ENCODE measurements at places on chromosomes 7 and 10.

DNA sequence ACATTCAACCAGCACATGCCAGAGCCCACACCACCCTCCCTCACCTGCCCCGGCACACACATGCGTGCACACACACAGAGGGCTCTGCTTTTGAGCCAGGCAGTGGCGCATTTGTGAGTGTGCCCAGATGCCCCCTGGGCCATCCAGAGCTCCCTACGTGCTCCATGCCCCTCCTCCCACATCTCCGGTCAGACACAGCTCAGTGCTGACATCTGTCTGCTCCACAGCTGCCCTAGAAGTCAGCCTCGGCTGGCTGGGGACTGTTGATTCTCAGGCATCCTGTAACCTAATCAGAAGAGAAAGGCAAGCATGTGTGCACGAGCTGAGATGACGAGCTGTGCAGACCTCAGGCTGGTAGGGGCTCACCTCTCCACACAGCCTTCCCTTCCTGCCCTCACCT lies 135.1 kb downstream of the ZMIZ1 start:
- no peak for DNase-seq

DNA sequence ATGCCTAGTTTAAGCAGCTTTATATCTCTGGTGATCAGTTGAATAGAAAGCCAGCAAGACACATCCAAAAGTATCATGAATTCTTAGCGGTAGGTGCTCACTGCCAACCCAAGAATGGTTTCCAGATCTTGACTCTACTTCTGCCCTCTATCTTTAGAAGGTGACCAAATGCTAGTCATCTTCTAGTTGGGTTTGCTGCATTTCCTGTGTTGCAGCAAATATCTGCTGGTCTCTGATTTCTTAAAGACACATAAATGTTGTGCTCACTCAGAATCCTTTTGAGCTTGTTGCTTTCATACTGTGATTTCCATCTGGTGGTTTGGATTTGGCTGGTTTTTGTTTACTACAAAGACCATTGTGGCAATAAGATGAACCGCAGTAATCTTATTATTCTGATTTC lies 2.2 kb downstream of the CDC123 start:
- DNase-seq: no peak

DNA sequence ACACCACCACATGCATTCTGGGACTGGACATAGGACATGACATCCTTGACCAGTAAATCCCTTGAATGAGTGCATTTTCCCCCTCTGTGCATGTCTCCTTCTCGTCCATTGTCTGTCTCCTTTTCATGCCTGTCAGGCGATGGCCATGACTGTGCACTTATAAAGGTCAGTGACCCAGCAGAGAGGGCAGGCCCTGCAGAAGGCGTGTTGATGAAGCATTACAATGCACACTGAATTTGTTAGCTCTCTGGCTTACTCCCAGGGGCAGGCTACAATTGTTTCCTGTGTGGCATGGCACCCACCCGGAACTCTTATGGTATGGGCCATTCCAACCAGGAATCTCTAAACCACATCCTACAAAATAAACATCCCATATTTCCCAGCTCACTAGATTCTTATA lies 71.1 kb downstream of the SAMD9 start:
- no peak for DNase-seq

DNA sequence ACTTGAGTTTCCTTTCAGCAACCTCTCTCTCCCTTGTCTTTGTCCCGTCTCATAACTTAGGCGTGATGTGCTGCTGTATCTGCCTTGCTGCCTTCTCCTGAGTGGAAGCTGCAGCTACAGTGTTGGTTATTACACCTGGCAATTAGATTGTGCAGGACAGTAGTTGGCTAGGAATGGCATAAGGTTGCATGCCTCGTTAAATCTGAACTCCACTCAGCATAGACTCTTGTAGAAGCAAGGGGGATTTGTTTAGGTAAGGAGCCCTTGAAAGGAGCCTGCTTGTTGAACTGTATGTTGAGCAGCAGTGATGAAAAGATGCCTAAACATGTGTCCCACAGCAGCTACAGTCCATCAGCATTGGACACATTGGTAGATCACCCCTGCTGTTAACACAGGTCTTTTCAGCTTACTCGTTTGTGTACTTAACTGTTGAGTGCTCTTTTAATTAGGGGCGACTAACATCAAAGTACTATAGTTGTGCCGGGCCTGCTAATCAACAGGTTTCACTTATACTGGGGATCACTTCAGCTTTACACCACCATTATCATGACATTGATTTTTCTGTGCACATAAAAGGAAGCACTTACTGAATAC lies 225.0 kb downstream of the AUTS2 start:
- DNase-seq: no peak

- DNase-seq: no peak
Measured at GRCh38 chr10:128087884-128088709, 38.1 kb downstream of the MKI67 start.

GRCh38 chr7:69162931-69163670 lies 435.2 kb upstream of the AUTS2 start:
- no peak for DNase-seq

GRCh38 chr7:157787275-157787701 lies 450.5 kb downstream of the DNAJB6 start:
- DNase-seq: no peak

DNA sequence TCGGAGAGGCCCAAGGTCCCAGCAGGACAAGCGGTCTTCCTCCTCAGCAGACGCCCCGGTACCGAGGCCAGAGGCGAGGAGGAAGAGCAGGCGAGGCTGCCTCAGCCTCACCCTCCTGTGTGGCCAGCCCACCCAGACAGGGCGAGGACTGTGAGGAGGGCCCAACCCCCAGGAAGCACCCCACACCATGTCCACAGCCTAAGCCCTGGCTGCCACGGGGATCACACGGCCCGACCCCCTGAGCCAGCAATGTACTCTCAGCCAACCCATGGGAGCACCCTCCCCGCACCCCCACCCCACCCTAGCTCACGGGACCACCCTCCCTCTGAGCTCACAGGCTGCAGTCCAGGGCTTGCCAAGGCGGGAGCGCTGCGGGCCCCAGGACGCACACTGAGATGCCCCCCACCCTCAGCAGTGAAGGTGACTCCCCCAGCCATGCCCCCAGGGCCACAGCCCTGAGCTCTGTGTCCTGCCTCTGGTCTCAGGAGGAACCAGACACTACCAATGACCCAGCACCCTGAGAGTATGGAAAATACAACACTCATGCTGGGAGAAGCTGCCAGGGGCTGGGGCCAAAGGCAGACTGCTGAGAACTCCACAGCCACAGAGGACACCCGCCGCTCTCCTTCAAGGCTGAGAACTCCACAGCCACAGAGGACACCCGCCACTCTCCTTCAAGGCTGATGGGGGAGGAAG lies 93.6 kb downstream of the MAD1L1 start:
- no peak for DNase-seq

DNA sequence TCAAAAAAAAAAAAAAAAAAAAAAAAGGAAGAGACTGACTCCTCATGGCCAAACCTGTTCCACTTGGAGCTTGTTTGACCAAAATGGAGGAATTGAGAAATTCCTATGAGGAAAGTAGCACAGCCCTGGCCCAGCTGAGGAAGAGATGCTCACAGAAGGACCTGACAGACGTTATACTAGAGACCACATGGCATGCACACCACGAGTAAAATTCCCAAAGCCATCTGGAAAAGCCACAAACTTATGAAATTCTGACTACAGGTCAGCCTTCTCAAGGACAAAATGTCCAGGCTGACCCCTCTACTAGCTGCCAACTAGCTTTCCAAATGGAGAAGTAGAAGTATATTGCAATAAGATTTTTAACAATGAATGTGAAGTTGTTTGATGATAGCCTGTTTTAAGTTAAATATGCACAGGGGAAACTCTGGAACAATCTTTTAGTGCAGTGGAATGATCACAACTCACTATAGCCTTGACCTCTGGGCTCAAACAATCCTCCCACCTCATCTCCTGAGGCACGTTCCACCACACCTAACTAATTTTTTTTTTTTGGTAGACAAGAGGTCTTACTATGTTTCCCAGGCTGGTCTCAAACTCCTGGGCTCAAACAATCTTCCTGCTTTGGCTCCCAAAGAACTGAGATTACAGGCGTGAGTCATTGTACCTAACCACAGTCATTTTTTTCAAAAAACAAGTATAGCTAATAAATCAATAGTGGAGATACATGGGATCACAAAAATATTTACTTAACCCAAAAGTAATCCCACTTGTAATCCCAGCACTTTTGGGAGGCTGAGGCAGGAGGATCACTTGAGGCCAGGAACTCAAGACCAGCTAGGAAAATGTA lies 75.7 kb downstream of the AKR1D1 start:
- DNase-seq: no peak

DNA sequence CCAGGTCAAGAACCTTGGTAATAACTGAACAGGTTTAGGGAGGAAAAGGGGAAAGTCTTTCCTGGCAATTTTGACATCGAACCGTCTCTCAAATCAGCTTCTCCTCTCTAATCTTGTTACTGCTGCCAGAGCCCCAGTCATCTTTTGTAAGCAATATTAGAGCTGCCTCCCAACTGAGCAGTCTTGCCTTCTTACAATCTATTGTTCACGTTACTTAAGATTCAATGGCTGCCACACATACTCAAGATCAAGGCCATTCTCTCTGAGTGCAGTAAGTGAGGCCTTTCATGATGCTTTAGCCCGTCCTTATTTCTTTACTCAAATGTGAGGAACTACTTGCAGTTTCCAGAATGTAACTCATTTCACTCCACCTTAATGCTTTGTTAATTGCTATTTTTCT lies 12.4 kb downstream of the NET1 start:
- no peak for DNase-seq

DNA sequence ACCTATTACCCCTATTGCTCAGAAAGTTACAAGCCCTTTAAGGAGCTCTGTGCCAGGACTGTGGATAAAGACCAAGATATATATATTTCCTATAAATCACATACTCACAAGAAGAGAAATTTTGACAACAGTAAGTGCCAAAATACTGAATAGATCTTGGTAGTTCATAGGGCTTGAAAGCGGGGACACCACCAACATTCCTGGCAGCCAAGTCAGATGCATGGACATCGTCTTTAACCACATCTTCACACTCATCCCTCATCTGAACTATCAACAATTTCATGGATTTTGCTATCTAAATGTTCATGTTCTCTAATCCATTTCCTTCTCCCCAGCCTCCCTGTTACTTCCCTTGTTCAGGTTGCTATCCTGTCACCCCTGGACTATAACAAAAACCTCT lies 67.5 kb upstream of the LRRC17 start:
- DNase-seq: no peak

GRCh38 chr7:20797462-20798080 lies 10.9 kb upstream of the SP8 start:
- no peak for DNase-seq

Data from stimulated activated CD4-positive, alpha-beta T cell treated with anti-CD3 and anti-CD28 coated beads, Interleukin-1b, Interleukin-23, amount 100 ng/mL, for 1 hour (primary cell).